Occipital lobe (tissue), 3 donors: ENCODE measurements at places on chromosomes 1 and 21. TPM values are rescaled to one million over a fixed set of nuclear protein-coding genes. Genes with fewer than 3 reads are reported as not detected.

RBP7 gene
- not detected for total RNA-seq

EDN2 gene
- total RNA-seq = not detected

RBM11 gene
- total RNA-seq = 16.2 TPM

DNA sequence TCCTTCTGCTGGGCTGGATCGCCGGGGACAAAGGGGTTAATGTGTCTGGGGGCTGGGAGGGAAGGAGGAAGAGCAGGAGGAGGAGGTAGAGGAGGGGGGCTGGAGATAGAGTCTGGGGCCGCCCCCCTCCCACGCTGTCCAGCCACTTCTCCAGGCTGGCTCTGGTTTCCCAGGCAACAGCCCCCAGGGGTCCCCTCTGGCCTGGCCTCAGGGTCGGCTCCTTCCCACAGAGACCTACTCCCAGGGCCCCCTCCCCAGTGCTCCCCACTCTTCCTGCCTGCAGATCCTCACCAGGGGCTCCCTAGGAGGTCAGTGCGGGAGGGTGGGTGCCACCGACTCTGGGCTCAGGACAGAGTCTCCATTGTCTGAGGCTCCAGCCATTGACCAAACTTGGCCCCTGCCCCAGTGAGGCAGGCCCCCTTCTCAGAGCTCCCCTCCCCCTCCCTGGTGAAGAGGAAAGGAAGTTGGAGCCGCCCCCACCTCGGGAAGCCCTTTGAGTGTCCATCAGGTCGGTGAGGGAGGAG lies 34.1 kb downstream of the ARHGEF10L start:
- peak; percentile 20 for DNase-seq

- DNase-seq = no peak
Measured at GRCh38 chr1:12127206-12127810, 39.5 kb upstream of the TNFRSF1B start.

- no peak for DNase-seq
Measured at GRCh38 chr1:18384471-18384870, 96.3 kb upstream of the KLHDC7A start.

DNA sequence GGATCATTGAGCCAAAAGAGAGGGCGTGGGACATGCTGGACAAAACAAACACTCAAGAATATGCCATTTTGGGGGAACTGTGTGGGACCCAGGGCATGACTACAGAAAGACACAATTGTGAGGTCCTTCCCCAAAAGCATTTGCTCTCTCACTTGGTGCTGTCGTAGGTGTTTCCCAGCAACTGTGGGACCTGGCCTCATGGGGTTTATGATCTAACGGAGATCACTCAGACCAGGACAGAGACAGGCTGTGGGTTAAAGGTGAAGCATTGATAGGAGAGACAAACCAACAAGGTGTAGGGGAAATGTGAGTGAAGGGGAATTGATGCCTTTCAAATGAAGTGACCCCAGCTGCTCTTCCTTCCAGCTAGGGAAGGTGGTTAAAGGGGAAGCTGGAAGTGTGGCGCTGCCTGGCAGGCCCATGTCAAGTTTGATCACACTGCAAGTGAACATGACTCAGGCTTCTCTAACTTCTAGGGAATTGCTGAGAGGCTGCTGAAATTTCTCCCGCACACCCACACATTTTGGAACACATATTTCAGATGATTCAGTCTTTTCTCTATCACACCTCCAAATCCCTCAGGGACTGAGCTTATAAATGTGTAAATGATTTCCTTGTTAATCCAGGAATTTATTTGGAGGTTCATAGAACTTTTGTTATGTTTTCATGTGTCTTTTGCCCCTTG lies 30.2 kb downstream of the TRAF5 start:
- peak; percentile 13 for DNase-seq

DNA sequence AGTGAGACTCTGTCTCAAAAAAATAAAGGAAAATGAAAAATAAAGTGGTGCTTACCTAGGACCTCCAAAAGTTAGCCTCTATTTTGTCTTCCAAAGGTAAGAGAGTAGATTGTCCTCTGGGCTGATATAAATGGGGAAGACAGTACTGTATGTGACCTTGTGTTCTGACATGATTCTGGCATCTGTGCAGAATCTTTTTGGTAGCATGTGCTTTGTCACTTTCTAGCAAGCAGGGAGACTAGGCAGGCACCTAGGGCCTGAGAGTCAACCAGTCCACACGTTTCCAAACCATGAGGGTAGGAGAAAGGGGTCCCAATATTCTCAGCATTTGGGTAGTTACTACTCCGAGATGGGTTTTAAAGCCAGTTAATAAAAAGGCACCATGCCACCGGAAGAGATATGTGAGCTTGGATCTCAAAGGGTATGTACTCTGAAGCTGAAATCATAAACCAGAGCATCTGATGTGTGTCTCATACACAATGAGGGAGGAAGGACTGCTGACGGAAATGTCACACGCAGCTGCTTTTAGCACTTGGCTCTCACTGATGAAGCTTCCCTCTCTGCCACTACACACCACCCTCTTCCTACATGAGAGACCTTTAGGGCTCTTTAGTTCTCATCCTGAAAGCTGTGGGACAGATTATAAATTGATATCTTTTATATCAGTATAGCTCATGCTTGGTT lies 27.0 kb upstream of the SLC16A1 start:
- DNase-seq = no peak

DNA sequence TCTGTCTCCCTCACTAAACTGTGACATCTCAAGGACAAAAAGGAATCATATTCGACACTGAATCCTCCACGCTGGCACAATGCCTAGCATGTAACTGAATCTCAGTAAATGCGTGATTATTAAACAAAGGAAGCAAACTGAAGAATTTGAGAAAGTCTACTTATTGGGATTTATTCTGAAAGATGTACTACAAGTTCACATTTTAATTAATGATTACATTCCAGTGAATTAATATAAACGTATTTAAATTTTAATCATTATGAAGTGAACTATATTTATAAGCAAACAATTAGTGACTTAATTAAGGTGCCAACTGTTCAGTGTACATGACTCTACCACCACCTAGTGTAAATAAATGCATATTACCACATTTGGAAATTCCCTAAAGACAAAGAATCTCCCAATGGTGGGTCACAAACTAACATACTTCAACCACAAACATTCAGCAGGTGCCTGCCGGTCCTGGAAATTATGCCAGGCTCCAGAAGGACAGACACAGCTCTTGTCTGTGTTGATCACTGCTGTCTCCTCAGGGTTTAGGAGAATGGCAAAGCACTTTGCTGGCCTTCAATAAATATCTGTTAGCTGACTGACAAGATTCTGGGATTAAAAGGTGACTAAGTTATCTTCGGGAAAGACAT lies 56.3 kb downstream of the SMYD3 start:
- DNase-seq = no peak

DNA sequence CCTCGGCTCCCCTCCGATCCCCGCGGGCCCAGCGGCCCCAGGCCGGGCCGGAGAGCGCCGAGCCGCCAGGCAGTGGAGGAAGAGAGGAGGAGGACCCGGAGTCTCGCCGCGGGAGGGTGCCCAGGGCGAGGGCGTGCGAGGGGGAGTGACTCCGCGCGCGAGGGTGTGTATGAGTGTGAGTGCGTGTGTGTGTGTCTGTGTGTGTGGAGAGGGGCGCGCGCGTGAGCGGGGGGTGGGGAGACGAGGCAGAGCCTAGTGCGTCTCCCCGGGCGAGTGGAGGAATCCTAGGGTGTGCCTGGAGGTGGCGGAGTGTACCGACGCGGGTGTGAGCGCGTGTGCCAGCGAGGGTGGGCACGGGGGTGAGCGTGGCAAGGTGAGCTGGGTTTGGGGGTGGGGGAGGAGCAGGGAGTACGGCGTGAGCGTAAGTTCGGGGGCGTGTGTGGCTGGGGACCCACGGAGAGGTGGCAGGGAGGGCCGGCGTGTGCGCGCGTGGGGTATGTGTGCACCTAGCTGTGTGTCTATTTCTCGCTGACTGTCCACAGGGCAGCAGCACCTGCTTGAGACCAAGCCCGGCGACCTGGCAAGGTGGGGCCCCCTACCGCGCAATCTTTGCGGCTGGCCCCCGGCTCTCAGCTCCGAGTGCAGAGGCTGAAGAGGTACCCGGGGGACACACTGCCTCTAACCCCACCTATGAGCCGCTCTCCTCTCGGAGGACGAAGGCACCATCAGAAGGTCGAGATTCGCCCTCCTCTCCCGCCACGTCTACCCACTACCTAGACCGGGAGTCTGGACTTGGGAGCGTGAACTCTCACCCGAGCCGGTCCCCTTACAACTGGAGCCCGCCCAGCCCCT lies 784 bp upstream of the KCND3 start:
- peak; percentile 38 for DNase-seq

DNA sequence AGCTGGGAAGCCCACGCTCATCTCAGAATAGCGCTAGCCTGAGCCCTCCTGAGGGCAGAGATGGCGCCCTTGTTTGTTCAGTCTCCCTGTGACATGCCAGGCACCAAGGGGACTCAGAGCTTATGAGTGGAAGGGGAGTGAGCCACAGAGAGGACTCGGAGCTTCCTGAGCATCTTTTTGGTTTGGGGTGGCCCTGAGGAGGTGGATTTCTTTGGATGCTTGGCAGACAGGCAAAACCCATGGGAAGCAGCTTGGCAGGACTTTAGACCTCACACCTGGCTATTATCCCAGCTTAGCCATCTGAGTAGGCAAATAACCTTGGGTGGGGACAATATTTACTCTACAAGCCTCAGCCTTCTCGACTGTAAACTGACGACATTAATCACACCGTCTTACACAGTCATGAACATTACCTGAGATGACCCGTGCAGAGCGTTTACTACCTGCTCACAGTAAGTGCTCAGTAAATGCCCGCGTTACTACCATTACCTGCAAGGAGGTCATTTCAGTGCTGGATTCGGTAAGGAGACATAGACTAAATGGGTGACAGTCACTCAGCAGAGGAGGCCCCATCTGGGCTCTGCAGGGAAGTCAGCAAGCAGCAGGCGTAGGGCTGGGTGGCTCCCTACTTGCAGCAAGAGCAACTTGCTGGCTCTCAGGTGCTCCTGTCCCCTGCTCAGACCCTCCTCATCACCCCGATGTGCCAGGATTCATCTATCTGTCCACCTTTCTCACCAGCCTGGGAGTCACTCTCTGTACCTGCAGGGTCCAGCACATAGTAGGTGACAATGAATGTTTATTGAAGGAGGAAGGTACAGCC lies 54.9 kb downstream of the KLHDC7A start:
- no peak for DNase-seq

GRCh38 chr1:58805716-58806571 lies 22.1 kb upstream of the JUN start:
- DNase-seq = no peak

DNA sequence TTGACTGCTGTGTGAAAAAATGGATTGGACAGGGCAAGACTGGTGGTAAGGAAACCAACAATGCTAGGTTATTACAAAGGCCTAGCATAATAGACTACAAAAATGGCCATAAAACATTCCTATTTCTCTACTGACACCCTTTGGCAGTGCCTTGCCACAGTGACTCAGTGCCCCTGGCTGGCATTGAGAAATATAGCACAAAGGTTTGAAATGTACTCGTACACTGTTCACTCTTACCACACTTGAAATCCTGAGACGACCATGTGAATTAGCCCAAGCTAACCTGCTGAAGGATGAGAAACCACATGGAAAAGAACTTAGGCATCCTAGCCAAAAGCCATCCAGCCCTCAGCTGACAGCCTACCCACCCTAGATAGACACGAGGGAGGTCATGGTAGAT lies 149.8 kb upstream of the PALMD start:
- no peak for DNase-seq

- DNase-seq = no peak
Measured at GRCh38 chr1:232038706-232039677, 412.4 kb downstream of the DISC1 start.

DNA sequence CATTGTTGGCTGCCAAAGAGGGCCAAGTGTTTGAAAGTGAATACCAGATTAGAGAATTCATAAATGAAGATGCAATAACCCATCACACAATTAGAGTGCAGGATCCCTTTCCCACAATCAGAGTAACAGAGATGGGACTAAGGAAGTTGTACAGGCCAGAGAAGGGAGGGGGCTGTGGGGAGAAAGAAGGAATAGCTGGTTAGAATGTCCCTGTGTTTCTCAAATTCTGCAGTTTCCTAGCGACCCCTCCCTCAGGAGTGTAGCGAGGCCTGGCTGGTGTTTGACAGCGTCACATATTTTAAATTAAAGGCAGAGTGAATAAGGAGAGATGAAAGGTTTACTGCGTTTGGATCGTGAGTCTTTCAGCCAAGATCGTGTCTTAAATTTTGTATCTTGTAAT lies 58.1 kb downstream of the GALNT2 start:
- no peak for DNase-seq

- no peak for DNase-seq
Measured at GRCh38 chr1:221881805-221882581, 140.1 kb upstream of the DUSP10 start.

DNA sequence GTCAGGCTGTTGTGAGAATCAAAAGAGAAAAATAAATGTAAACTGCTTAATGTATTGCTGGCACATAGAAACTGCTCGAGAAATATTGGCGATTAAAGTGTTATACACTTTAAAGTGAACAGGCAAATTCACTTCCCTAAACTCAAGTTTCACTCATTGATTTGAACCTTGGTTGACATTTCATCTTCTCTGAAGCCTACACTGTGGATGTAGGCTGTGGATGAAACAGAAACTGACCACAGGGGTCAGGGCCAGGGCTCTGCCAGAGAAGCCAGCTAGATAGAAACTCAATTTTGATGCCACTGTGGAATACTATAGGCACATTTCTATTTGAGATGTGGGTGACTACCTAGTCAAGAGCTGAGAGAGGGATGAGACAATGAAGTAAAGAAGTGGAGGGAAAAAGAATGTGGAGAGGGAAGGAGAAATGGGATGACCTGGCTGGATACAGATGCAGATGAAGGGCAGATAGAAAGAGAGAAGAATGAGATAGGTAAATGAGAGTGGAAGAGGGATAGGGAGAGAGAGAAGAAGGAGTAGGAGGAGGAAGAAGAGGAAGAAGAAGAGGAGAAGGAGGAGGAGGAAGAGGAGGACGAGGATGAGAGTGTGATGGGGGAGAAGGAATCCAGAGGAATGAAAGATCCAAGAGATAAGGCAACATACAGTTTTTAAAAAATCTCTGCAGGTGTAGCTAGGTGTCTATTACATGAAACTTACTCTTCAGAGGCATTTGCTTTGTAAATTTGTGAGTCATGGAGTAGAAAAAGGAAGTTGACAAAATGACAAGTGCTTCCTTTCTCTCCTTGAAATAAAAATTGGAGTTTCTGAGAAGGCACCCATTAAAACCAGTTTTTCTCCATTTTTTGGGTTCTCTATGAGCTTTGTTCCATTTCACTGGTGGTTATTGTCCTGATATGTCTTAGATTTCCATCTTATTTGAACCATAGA lies 17.4 kb upstream of the CD1D start:
- no peak for DNase-seq
